ENCODE measurements at places on chromosomes 1 and 21.

DNA sequence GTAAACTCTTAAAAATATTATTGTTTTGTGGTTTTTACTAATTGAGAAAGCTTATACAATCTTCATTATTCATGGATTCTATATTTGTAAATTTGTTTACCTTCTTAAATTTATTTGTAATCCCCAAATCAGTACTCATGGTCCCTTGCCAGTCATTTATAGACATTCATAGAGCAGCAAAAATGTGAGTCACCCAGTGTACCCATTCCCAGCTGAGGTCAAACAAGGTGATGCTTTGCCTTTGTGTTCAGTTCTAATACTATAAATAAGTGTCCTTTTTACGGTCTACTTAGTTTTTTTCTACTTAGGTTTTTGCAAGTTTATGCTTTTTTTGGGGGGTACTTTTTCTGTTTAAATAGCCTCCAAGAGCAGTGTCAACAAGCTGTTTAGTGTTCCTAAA lies 36.1 kb downstream of the SORT1 start:
- no peak for DNase-seq

- DNase-seq: no peak
Measured at GRCh38 chr1:117180147-117180967, 30.4 kb downstream of the VTCN1 start.

DNA sequence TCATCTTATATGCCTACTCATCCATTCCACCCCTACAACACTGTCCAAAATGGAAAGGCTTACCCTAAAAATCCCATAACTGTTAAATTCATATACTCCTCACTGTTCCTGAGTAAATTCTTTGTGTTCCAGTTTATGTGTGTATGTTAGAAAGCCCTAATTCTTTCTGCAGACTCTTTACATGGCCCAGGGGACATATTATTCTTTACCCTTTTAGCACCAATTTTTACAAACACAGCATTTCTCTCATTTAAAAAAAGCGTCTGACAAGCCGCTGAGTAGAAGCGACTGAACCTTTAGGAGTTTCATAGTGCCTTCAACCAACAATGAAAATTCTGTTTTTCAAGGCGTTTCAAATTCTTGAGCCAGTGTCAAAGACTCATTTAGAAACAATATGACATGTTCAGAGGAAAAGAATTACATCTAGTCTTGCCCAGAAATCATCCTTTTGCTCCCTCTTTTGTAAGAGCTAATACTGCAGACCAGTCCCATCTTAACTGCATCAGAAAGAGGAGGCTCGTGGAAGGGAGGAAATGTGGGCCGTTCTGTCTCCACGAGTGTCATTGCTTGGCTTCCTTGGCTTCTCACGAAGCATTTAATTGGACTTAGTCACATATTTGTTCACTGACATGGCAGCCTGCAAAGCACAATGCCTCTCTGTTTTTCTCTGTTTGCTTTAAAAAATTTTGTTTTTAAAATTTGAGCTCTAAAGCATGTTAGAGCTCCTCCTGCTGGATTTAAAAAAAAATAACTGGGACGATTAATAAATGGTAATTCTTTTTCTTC lies 21.3 kb upstream of the C1orf105 start:
- peak; percentile 28 for DNase-seq

DNA sequence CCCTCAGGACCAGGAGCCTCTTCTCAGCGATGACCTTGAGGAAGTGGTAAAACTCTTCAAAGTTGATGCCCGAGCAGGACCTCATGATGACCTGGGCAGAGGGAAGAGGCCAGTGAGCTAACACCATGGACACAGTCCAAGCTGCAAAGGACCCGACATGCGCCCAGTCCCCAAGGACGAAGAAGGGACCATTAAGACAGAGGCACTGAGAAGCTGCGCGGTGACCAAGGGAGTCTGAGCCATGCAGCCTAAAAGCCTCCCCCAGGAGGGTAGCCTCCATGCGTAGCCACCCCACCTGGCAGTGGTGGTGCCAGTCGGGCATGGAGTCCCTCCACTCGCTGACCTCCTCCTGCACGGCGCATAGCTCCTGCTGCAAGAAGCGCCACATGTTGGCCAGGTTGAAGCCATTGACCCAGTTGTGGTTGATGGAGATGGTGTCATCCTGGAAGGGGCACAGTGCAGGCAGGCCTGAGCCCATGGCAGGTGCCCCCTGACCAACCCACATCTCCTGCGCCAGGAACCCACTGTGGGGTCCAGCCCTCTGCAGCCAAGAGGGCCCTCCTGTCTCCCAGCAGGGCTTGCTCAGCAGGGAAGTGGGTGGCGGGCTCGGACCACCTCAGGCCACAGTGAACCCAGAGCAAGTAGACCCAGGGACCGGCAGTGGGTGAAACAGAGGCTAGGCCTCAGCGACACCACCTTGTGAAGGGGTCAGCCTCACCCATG lies 2.4 kb downstream of the JMJD4 start:
- no peak for DNase-seq

GRCh38 chr1:23869051-23869450 lies 961 bp upstream of the FUCA1 start:
- no peak for DNase-seq

GRCh38 chr1:9150582-9151327 lies 21.9 kb upstream of the GPR157 start:
- no peak for DNase-seq

DNA sequence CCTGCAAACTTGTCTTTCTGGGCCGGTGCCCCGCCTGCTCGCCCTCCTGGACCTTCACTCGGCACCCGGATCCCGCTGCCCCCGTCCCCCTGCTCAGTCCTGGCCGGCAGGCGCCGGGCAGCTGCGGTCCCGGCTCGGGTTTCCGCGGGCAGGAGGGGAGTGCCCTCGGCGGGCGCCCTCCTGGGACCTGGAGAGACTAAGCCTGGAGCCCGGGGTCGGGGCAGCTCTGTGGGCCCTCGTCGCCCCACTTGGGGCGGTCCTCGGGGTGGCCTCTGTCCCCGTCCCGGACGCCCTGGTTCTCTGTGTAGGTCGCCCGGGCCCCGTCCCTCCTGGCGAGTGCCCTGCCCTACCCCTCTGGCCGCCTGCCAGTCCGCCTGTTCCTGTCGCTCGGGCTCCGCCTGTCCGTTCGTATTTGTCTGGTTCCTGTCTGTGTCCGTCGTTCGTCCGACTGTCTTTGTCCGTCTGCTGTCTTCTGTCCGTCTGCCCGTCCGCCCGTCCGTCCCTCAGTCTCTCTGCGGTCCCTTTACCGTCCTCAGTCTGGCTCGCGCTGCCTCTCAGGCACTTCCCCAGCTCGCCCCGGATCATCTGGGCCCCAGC lies 490 bp downstream of the SERINC2 start:
- DNase-seq: peak; percentile 33

- DNase-seq: no peak
Measured at GRCh38 chr1:113453771-113454083, 63.4 kb downstream of the MAGI3 start.

- DNase-seq: no peak
Measured at GRCh38 chr21:33767960-33768359, 125.7 kb downstream of the ITSN1 start.

GRCh38 chr1:193458628-193459027 lies 272.2 kb upstream of the B3GALT2 start:
- no peak for DNase-seq

DNA sequence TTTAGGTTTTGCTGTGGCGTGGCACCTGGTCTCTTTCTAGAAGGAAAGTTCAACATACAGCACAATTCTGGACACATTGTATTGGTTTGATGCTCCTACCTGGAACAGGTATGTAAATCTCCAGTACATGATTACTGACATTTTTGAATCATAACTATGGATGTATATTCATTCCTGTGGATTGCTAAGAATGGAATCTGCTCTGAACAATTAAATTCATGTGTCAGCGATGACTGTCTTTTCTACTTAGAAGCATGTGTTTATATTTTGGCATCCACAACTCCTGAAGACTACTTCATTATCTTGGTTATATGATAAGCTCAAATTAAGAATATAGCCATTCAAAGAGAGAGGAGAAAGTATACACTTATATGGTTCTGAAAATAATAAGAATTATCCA lies 291.8 kb downstream of the CHRM3 start:
- no peak for DNase-seq

DNA sequence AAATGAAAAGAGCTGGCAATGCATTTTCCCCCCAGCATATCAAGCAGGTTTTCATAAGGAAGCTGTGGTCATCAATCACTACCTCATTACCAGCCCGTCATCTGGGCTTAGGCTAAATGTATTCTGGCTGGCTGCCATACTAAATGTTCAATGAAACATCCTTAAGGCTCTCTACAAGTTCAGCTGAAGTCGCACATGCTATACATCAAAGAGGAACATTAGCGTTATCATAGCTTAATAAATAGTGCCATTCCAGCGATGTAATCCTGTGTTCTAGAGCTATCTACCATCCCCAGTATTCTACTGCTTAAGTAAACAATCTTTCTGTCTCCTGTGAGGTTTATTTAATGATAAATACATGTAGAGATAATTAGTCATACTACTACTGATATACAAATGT lies 288.8 kb downstream of the DPYD start:
- DNase-seq: no peak

- DNase-seq: no peak
Measured at GRCh38 chr21:40754466-40754865, 92.5 kb downstream of the DSCAM start.

DNA sequence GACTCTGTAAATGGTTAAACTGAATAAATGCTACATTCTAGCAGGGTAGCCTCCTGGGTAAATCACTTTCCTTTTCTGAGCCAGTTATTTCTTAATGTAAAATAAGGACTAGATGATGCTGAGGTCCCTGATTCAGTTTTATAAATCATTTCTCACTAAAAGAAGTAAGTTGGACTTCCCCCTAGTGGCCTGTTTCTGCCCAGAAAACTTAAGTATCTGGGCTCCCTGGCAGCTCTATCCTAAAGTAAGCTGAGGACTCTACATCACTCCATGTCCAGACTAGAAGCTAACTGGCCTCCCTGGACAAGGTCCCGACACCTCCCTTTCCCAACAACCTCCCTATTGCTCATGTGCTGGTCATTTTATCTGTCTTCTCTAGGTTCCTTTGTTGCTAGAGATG lies 3.0 kb downstream of the GPN2 start:
- DNase-seq: peak; percentile 59

DNA sequence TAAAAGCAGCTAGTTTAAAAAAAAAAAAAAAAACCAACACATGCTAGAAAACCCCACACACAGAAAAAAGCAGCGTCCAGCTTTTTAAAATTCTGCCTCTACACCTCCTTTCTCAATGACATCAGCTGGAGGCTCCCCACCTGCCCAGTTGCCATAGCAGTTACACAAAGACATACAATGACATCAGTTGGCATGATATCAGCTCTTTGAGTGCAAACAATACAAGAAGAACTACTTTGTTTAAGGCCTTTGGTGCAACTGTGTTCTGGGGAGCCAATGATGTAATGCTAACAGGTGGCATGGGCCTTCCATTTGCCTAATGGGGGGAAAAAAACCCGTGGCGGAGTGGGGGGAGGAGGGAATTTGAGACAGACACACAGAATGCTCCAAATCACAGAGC lies 32.9 kb downstream of the DUSP10 start:
- peak; percentile 98 for DNase-seq

- DNase-seq: no peak
Measured at GRCh38 chr21:38631676-38632075, 133.4 kb upstream of the ERG start.

- no peak for DNase-seq
Measured at GRCh38 chr1:18635891-18636595, 5.4 kb downstream of the PAX7 start.

DNA sequence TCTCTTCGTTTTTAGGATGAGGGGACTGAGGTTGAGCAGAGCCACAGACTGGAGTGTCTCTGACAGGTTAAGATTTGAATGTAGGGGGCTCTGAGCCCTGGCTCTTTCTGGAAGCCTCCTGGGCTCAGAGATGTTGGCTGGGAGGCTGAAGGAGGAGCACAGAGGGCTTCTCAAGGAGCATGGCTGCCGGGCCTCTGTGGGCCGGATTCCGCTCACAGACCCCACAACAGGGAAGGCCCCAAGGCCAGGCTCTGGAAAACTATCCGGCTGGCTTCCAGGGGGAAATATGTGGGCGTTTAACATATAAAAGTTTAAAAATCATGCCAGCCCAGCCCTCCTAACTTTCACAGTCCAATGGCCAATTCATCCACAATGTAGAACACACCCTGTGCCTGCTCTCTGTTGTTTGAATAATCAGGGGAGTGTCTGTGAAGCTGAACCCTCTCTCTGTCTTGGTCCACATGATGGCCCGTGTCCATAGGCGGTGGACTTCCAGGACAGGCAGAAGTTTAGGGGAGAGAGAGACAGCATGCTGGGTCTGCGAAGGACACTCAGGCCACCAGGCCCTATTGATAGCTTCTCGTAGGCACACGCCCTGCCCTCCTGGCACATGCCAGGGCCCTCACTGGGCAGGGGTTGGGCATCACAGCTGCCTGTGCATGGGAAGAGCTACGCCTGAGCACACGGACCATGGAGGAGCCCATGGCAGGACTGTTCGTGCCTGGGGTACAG lies 10.8 kb downstream of the OBSCN start:
- no peak for DNase-seq

DNA sequence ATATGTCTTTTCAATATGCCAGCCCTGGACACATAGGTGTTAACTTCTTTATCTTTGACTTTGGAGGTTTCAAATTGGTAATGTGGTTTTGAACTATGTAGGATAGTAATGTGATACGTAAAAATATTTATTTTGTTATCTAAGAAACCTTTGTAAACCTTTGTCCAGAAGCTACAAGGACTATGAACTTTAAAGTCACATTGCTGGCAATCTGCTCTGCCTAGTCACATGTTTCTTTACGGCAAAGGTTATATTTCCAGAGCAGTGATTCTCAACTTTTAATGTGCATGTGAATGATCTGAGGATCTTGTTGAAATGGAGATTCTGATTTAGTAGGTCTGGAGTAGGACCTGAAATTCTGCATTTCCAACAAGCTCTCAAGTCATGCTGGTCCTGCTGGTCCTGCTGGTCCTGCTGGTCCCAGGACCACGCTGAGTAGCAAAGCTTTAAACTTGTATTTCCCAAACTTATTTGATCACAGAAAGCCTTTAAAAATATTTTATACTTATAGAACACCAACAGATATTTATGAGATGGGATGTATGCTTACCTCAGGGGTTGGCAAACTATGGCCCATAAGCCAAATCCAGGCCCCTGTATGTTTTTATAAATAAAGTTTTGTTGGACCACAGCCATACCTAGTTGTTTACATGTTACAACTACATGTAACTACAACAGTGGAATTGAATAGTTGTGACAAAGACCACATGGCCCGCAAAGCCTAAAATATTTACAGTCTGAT lies 57.9 kb upstream of the QSOX1 start:
- no peak for DNase-seq

GRCh38 chr1:103145449-103145848 lies 37.1 kb upstream of the COL11A1 start:
- DNase-seq: no peak

- DNase-seq: no peak
Measured at GRCh38 chr1:68453060-68453670, 3.4 kb upstream of the RPE65 start.
